ENCODE measurements at places on chromosomes 7 and 10.
A peak's percentile ranks its signal among the peaks of the same experiment; 100 is the strongest.

- DNase-seq, result no peak
Observed at GRCh38 chr7:142263598-142264380, 5.9 kb upstream of the PRSS58 start.

GRCh38 chr10:103637927-103638557 is 144.5 kb downstream of the NEURL1 start:
- DNase-seq, result no peak

- no peak for DNase-seq
Observed at GRCh38 chr7:132703742-132704141, 127.5 kb upstream of the PLXNA4 start.

- no peak for DNase-seq
Observed at GRCh38 chr10:123550675-123551096, 115.5 kb upstream of the GPR26 start.

- peak; percentile 63 for DNase-seq
Observed at GRCh38 chr10:68231106-68231816, 652 bp downstream of the ATOH7 start.

- no peak for DNase-seq
Observed at GRCh38 chr7:87116315-87116714, 35.9 kb upstream of the DMTF1 start.

- DNase-seq, result no peak
Observed at GRCh38 chr10:102403115-102403514, 7.6 kb downstream of the NFKB2 start.
